ENCODE measurements at places on chromosomes 5 and 9. TPM values are rescaled to one million over a fixed set of nuclear protein-coding genes. Genes with fewer than 3 reads are reported as not detected.

Gene DNAH5
- total RNA-seq: 5.1 TPM

Gene CCDC171
- total RNA-seq: 30.2 TPM

DNA sequence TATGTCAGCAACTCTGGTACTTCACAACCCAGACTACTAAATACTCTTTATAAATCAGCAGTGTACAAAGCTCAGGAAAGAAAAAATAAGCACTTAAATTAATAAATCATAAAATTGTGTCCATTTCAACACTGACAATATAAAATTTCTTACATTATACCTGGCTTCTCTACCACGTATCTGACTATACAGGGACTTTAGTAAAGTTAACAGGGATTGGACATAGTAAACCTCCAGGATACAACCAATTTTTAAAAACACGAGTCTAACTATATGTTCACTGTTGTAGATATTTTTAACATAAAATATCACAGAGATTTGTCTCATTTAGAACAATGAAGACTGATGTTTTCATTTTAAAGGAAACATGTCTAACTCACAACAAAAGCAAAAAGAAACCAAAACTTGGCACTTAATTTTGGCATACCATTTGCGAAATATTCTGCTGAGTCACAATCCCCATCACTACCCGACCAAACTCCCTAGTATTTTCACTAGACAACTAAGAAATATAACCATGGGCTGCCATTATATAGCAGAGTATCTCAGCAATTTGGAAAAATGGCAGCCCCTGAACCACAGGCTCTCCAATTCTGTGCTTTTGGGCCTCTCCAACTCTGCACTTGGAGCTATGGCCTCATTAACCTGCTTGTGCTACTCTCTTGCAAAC is 14.4 kb downstream of the FAM169A start:
- H3K27ac ChIP-seq: peak overlapping the region; percentile 54
- H3K4me3 ChIP-seq: no peak overlapping the region
- H3K27me3 ChIP-seq: no peaks in the 10 kb centered on the region
- no peaks in the 10 kb centered on the region for H3K36me3 ChIP-seq

Gene SH2D3C
- total RNA-seq: 6.6 TPM

Gene CDH18
- 6.4 TPM for total RNA-seq

Gene FBP1
- total RNA-seq: 3.8 TPM

DNA sequence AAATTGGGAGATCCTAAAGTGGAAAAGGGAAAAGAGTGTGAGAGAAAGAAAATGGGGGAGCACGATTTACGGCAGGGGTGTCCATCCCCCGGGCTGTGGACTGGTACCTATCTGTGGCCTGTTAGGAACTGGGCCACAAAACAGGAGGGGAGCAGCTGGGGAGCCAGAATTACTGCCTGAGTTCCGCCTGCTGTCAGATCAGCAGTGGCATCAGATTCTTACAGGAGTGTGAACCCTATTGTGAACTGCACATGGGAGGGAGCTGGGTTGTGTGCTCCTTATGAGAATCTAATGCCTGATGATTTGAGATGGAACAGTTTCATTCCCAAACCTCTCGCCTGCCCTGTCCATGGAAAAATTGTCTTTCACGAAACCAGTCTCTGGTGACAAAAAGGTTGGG is 108.3 kb upstream of the ADAMTSL1 start:
- H3K27ac ChIP-seq: no peak overlapping the region
- no peak overlapping the region for H3K4me3 ChIP-seq
- no peaks in the 10 kb centered on the region for H3K27me3 ChIP-seq
- no peaks in the 10 kb centered on the region for H3K4me1 ChIP-seq
- no peaks in the 10 kb centered on the region for H3K36me3 ChIP-seq

DNA sequence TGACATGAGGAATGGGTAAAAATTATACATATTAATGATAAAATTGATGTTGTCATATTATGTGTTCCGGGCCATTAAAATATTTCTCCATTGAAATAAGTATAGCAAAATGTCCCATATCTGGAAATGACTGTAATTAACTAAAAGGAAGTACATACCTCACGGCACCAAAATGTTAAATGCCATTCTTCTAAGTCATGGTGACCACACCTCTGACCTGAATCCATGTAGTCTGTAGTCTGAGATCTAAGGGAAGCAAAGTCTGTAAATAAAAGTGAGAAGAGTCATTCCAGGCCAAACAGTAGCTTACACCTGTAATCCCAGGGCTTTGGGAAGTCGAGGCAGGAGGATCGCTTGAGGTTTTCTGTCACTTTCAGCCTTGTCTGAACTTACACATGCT is 8.7 kb upstream of the GDA start:
- no peak overlapping the region for H3K27ac ChIP-seq
- DNase-seq: no peak
- no peaks in the 10 kb centered on the region for H3K4me1 ChIP-seq
- no peak overlapping the region for H3K4me3 ChIP-seq
- H3K36me3 ChIP-seq: no peaks in the 10 kb centered on the region

DNA sequence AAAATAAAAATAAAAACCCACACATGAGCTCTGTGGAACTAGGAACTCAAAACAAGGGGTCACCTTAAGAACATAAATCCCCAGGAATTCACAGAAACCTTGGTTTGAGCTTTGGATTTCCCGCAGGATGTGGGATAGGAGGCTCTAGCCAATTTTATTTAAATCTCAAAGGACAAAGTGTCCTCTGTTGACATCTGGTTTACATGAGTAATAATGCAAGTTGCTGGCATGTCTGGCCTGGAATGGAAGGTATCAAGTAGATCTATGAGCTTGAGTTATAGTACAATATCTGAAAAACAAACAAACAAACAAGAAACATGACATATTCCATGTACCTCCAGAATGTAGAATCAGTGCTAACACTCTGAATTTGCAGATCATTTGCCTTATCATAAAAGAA is 94.2 kb upstream of the SLIT3 start:
- H3K4me3 ChIP-seq: no peak overlapping the region
- no peaks in the 10 kb centered on the region for H3K27me3 ChIP-seq
- H3K4me1 ChIP-seq: no peaks in the 10 kb centered on the region
- H3K27ac ChIP-seq: no peak overlapping the region
- no peak for DNase-seq

- no peak overlapping the region for H3K4me3 ChIP-seq
- no peak overlapping the region for H3K27ac ChIP-seq
- no peaks in the 10 kb centered on the region for H3K27me3 ChIP-seq
- DNase-seq: no peak
- H3K36me3 ChIP-seq: no peaks in the 10 kb centered on the region
Measured at GRCh38 chr5:56360816-56361215, 127.7 kb upstream of the ANKRD55 start.

GRCh38 chr9:129028192-129028966 is at the start of gene SH3GLB2:
TSS of gene SH3GLB2 (minus strand) at chr9:129028331. CDS start at chr9:129028154, 177 bp downstream.
- H3K36me3 ChIP-seq: no peaks in the 10 kb centered on the region
- H3K27ac ChIP-seq: peak within 1 kb of the TSS; percentile 68
- H3K4me1 ChIP-seq: peaks cover 27% of the 10 kb centered on the region
- H3K27me3 ChIP-seq: no peaks in the 10 kb centered on the region
- H3K4me3 ChIP-seq: peak within 1 kb of the TSS; percentile 68

DNA sequence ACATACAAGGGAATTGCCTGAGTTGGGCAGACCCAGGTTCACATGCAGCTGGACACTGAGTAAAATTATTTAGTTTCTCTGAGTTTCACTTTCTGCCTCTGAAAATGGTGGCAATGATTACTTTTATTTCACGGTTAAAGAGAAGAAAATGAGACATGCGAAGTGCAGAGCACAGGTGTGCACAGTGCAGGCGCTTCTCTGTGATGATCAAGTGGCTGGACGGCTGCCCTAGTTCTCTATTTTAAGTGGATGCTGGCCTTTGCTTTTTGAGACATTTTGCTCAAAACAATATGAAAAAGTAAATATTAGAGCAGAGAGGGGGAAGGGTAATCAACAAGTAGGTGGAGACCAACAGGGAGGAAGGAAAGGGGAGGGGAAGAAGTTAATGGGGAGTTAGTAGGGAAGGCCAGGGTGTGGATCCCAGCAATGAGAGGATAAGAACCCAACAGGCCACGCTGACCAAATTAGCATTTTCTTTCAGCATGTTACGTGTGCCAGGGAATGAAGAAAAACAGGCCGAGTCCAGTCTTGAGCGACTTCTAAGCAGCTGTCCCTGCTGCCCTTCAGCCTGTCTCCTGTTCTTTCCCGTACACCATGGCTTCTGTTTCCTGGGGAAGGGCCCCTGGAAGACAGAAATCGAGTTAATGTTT is 16.1 kb downstream of the SNX18 start:
- DNase-seq: peak; percentile 51
- H3K36me3 ChIP-seq: no peaks in the 10 kb centered on the region
- H3K27me3 ChIP-seq: no peaks in the 10 kb centered on the region
- H3K27ac ChIP-seq: peak overlapping the region; percentile 40

- no peak overlapping the region for H3K4me3 ChIP-seq
- no peak for DNase-seq
- no peak overlapping the region for H3K27ac ChIP-seq
- H3K36me3 ChIP-seq: no peaks in the 10 kb centered on the region
Measured at GRCh38 chr5:89930591-89931392, 478.8 kb downstream of the CETN3 start.

DNA sequence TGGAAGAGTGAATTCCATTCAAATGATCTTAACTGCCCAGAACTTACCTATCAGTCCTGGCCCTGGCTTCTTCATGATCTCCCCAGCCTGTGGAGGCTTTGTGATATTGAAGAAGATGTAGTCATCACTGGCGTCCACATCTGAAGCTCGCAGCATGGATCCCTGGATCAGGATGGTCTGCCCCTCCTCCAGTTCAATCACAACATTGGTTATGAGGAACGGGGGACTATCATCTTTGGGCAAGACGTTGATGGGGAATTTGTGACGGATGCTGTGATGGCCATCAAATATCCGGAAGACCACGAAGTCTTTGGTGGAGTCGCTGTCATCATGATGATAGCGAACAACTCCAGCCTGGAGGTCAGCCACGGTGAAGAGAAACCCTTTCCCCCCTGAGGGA is 68.0 kb downstream of the FREM1 start:
- H3K36me3 ChIP-seq: no peaks in the 10 kb centered on the region
- no peak for DNase-seq
- H3K4me3 ChIP-seq: no peak overlapping the region
- H3K27me3 ChIP-seq: no peaks in the 10 kb centered on the region
- H3K4me1 ChIP-seq: no peaks in the 10 kb centered on the region

Gene KIAA0825
- 11.2 TPM for total RNA-seq

DNA sequence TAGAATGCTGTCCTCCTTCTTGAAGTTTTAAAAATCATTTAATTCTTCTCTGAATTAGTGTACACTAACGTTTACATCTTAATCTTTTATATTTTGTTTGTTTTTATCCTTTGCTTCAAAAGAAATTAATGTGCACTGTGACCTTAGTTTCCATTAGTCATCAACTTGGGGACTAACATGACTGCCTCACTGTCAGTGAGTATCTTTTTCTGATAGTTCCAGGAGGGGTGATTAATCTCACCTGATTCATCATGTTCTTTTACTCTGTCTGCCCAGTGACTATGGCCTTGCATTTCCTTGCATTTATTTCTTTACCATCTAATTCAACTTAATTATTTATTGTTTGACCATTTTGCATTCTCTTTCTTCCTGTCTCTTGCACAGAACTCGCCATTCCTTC is 33.4 kb upstream of the NR3C1 start:
- no peak for DNase-seq
- no peaks in the 10 kb centered on the region for H3K27me3 ChIP-seq
- no peak overlapping the region for H3K27ac ChIP-seq
- no peak overlapping the region for H3K4me3 ChIP-seq

Gene IL33
- total RNA-seq: 2.9 TPM

DNA sequence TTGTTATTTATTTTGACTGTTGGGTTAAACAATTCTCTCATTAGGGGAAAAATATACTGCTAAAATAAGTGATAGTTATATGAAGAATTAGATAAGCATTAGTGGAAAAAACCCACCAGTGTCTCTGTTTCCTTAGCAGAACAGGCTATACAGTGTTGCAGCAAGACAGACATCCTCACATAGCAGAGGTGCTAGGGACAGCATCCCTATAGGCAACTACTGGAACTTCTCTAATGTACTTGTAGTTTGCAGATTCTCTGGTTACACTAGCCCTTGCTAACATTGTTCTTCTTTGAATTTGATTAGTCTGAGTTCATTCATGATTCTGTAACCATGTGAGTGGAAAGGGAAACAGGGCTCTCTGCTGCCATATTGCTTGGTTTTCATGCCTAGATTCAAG is 661.8 kb upstream of the RGMB start:
- no peaks in the 10 kb centered on the region for H3K36me3 ChIP-seq
- no peak for DNase-seq
- no peaks in the 10 kb centered on the region for H3K4me1 ChIP-seq
- H3K27me3 ChIP-seq: no peaks in the 10 kb centered on the region
- no peak overlapping the region for H3K4me3 ChIP-seq

GRCh38 chr9:98515506-98516204 is 193.1 kb downstream of the GABBR2 start:
- no peaks in the 10 kb centered on the region for H3K27me3 ChIP-seq
- DNase-seq: no peak
- H3K4me1 ChIP-seq: no peaks in the 10 kb centered on the region
- H3K27ac ChIP-seq: no peak overlapping the region
- no peak overlapping the region for H3K4me3 ChIP-seq

GRCh38 chr9:85225180-85225579 is 516.6 kb downstream of the AGTPBP1 start:
- no peak overlapping the region for H3K27ac ChIP-seq
- H3K4me3 ChIP-seq: no peak overlapping the region
- H3K4me1 ChIP-seq: no peaks in the 10 kb centered on the region
- H3K27me3 ChIP-seq: no peaks in the 10 kb centered on the region

DNA sequence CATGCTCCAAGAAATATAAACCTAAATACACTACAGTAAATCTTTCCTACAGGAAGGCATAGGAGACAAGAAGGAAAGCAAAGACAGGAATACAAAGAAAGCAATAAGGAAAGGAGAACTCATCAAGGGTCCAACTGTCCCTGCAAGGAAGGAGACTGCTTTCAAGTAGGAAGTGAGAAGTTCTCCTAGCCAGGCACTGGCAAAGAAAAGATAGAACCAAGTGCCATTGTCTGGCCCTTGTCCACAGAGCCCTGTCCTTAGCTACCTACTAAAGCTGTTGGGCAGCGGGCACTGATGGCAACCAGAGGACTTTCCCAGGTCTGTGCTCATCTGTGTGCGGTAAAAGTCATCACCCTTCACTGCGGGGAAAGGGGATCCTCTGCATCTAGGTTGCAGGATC is 108.2 kb downstream of the KLHL3 start:
- no peak overlapping the region for H3K27ac ChIP-seq
- no peak for DNase-seq
- H3K27me3 ChIP-seq: no peaks in the 10 kb centered on the region
- no peak overlapping the region for H3K4me3 ChIP-seq
- H3K36me3 ChIP-seq: no peaks in the 10 kb centered on the region

Gene IFNB1
- not detected for total RNA-seq

Gene CENPK
- total RNA-seq: 17.0 TPM

GRCh38 chr5:143205883-143206195 is 197.6 kb downstream of the NR3C1 start:
- H3K4me3 ChIP-seq: no peak overlapping the region
- DNase-seq: no peak
- H3K27me3 ChIP-seq: no peaks in the 10 kb centered on the region
- H3K27ac ChIP-seq: no peak overlapping the region
- no peaks in the 10 kb centered on the region for H3K4me1 ChIP-seq
- no peaks in the 10 kb centered on the region for H3K36me3 ChIP-seq
